ENCODE measurements at places on chromosomes 16 and 17.

DNA sequence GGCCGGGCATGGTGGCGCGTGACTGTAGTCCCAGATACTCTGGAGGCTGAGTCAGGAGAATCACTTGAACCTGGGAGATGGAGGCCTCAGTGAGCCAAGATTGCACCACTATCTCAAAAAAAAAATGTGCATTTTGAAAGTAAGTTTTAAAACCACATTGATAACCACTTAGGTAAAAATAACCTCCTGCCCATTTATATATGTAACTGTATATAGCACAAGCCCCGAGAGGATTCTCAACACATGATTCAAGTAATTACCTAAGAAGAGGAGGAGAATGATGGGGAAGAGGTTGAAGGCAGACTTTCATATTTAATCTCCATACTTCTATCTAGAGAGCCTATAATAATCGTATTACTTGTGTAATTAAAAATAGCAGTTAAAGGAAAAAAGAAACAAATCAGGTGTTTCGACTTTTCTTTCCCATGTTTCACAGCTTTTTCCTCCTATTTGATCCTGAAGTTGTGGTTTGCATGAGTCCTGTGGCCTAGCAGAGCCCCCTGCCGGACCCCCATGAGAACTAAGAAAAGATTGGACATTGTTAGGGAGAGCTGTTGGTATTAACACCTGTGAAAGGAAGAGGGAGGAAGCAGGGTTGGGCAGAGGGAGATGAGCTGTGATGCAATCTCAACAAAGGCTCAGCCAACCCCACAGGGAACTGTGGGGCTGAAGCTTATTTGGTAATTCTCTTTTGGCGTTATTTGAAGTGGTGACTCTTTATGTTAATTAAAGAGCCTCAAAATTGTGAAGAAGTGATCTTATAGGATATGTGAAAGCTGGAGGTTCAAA lies 22.1 kb downstream of the PMFBP1 start:
- no peak for DNase-seq

GRCh38 chr17:65990593-65990992 lies 201.3 kb downstream of the CEP112 start:
- DNase-seq = no peak

GRCh38 chr17:68378268-68379176 lies 78.8 kb downstream of the WIPI1 start:
- DNase-seq = no peak

DNA sequence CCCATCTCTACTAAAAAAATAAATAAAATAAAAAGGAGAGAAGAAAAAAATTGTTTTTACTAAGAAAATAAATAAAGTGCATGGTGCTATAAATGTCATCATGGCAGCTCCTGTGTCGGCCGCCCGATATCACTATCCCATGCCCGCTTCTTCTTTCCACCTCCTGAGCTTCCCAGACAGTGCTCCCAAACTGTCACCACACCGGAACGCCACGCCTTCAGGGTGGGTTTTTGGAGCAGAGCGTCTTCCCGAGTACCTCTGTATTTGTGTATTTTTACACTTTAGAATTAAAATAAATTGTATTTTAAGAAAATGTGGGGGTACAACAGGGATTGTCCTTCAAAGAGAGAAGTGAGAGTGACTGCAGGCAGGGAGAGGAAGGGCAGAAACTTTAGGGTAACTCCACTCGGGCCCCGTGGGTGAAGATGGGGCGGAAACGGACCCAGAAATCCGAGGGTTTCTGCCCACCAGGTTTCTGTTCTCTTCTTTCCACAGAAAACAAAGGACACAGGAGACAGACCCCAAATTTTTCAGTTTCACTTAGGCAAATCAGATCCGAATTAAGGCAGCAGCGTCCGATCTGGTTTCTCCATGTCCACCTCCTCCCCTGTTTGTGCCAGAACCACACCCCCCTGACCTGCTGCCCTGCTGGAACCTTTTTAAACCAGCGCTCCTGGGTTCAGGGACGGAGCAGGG lies 3.6 kb upstream of the ITGAX start:
- DNase-seq = no peak

DNA sequence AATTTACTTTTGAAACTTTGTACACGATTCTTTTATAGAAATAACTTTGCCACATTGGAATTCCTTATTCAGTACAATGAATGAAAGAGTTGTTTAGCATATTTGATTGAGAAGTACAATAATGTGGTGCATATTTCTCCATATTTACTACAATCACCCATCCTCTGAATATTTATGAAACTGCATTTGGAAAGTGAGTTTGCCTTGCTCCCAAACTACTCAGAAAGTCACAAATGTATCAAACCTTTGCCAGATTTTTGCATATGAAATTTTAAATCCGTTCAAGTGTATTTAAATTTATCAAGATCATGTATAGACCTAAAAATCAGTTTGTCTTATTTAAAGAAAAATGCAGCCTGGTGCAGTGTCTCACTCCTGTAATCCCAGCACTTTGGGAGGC lies 148.7 kb downstream of the CDH11 start:
- DNase-seq = no peak

DNA sequence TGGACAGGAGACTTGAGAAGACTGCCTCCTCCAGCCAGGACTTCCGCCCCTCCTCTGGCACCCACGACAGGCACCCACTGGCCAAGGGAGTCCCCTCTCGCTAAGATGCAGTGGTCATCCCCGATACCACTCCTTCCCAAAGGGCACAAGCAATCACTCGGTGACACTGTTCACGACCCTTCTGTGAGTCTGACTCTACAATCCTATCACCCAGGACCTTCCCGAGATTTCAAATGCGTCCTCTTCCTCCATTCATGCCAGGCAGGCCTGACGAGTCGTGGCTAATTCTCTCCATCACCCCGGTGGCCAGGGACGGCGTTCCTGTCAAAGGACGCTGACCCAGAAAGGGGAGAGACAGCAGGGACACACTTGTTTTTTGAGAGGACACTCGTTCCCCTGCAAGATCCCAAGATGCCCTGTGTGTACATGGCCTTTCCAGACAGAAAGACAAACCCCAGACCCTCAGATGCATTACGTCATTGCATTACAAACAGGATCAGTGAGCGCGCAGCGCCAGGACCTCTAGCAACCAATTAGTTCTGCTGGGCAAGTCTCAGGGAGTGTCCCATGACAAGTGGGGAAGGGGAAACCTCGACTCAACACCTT lies 12.2 kb downstream of the FBXO31 start:
- DNase-seq = no peak

GRCh38 chr16:12148120-12148519 lies 171.6 kb downstream of the SNX29 start:
- no peak for DNase-seq

DNA sequence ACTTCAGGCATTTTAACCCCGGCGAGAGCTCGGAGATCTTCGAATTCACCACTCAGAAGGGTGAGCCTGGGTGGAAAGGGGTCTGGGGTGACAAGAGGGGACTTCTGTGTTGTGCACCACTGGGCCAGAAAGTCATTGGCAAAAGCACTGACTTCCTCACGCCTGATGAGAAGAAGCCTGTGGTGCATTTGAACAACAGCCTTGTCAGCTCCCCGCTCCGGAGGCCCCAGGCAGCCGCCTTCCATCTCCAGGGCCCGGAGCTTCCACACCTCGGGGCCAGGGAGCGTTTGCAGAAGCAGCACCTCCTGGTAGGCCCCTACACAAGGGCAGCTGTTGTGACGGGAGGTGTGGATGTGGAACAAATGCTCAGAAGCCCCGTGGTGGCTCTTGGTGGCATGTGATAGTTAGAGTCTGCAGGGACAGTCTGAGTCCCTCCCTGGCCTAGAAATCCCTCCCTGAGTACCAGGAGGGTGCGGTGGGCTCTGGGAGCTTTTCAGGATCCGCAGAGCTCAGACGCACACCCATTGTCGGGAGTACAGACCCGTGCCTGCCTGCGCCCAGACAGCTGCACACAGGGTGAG lies 9.7 kb downstream of the CACNG1 start:
- DNase-seq = no peak

GRCh38 chr17:10042589-10043244 lies 137.6 kb upstream of the RCVRN start:
- no peak for DNase-seq

GRCh38 chr16:11033629-11034420 lies 89.5 kb downstream of the CLEC16A start:
- no peak for DNase-seq

DNA sequence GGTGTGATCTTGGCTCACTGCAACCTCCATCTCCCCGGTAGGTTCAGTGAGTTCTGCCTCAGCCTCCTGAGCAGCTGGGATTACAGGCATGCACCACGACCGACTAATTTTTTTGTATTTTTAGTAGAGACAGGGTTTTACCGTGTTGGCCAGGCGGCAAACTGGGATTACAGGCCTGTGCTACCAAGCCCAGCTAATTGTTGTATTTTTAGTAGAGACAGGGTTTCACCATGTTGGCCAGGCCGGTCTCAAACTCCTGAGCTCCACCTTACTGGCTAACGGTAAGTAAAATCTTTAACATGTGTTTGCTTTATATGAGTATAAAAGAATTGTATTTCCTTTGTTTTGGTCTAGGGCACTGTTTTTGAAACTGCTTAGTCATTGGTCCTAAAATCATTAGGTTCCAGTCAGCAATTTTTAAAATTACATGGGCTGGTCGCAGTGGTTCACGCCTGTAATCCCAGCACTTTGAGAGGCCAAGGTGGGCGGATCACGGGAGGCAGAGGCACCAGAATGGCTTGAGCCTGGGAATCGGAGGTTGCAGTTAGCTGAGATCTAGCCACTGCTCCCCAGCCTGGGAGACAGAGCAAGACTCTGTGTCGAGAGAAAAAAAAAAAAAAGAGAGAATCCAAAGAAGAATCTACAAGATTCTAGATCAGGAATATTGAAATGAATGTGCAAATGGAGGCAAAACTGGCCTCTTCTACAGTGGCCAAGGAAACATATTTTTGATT lies 3.6 kb downstream of the FLYWCH1 start:
- DNase-seq = no peak

GRCh38 chr17:78276098-78276887 lies 44.9 kb downstream of the TMEM235 start:
- DNase-seq = no peak

GRCh38 chr17:69501591-69502468 lies 87.3 kb downstream of the MAP2K6 start:
- no peak for DNase-seq

DNA sequence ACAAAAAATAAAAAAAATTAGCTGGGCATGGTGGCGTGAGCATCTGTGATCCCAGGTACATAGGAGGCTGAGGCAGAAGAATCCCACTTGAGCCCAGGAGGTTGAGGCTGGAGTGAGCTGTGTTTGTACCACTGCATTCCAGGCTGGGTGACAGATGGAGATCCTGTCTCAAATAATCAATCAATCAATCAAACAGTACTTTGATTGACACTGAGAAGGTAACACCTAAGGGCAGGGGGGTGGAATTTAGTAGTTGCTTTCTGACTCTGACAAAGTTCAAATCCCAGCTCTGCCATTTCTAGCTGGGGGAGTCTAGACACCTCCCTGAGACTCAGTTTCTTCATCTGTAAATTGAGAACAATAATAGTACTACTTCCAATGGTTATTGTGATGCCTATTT lies 12.0 kb downstream of the SSH2 start:
- DNase-seq = no peak

- DNase-seq = no peak
Observed at GRCh38 chr17:50141026-50141744, 9.3 kb downstream of the PPP1R9B start.

GRCh38 chr16:76195056-76195455 lies 82.1 kb upstream of the CNTNAP4 start:
- DNase-seq = no peak

GRCh38 chr16:57810197-57811031 lies 8.1 kb upstream of the KIFC3 start:
- peak; percentile 47 for DNase-seq

GRCh38 chr17:27513849-27514248 lies 57.6 kb downstream of the KSR1 start:
- DNase-seq = no peak

DNA sequence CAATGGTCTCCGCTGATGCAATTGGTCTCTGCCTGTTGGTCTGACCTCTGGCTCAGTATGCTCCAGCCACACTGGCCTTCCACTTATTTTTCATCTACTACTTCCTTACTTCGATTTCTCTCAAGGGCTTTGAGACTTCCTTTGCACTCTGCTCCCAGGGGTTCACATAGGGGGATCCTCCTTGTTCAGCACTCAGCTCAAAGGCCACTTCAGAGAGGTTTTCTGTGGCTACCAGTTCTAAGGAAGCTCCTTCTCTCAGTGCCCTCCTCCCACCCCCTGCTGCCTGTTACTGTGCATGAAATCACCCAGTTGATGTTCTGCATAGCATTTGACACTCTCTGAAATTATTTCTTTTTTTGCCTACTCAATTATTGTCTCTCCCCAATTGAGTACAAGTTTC lies 476.4 kb downstream of the HS3ST3B1 start:
- no peak for DNase-seq
